Activated naive CD4-positive, alpha-beta T cell (primary cell): ENCODE measurements at places on chromosomes 16 and 17.

DNA sequence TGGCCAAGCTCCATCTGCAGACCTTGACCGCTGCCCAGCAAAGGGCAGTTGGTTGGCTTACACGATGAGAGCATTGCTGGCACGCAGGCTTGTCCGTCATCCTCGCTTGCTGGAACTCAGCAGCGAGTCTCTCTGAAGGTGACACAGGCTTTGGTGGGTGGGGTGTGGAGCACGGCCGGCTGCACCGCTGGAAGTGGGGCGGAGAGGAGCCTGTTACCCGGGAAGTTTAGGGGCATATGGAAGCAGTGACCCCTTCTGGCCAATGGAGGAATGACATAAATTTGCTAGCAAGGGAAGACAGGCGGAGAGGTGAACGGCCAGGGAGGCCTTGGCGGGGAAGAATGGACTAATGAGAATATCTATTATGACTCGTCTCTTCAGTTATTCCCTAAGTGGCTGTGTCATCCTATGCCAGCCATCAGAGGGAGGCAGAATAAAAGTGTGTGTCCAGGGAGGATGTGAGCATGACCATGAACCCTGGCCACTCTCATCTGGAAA lies 65.9 kb upstream of the SDK2 start:
- DNase-seq: peak; percentile 37

- no peak for DNase-seq
These were observed 69.3 kb downstream of the WWP2 start for GRCh38 chr16:69831212-69832123.

- DNase-seq: peak; percentile 58
These were observed 40.5 kb upstream of the ATP2A3 start for GRCh38 chr17:4004517-4005295.

GRCh38 chr16:85235991-85236817 lies 123.9 kb upstream of the CIBAR2 start:
- no peak for DNase-seq

DNA sequence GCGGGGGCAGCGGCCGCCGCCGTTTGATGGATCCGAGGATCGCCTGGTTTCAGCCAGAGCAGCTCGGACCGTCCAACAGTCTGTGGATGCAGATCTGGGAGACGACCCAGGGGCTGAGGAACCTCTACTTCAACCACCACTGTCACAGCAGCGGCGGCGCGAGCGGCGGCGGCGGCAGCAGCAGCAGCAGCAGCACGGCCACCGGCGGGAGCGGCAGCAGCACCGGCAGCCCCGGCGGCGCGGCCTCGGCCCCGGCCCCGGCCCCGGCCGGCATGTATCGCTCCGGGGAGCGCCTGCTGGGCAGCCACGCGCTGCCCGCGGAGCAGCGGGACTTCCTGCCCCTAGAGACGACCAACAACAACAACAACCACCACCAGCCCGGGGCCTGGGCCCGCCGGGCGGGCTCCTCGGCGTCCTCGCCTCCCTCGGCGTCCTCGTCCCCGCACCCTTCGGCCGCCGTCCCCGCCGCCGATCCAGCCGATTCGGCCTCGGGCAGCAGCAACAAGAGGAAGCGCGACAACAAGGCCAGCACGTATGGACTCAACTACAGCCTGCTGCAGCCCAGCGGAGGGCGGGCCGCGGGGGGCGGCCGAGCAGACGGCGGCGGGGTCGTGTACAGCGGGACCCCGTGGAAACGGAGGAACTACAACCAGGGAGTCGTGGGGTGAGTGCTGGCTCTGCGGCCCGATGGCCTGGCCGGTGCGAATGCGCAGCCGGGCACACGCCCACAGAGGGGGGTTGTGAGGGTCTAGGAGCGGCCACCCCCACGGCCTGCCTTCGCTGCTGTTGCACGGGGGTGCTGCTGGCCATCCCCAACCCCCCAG lies 702 bp downstream of the TENT4B start:
- DNase-seq: peak; percentile 55

DNA sequence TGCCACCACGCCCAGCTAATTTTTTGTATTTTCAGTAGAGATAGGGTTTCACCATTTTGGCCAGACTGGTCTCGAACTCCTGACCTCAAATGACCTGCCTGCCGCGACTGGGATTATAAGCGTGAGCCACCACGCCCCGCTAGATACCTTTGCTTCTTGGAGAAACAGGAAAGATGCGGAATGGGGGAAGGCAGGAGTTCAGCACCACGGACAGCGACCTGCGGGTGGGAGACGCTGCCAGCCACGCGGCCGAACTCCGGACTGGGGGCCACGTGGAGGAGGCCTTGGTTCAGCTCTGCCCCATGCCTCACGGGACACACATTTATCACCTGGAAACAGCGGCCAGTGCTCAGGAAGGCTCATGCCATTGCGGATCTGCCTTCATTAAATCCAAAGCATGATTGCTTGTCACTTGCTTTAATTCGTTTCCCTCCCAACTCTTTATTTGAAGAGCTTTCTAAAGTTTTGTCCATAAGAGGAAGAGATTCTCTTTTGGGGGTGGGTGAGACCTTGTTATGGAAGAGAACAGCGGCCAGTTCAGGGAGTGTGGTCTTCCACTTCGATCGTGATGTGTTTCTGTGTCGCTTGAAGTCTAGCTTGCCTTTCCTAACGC lies 219.9 kb downstream of the ENGASE start:
- peak; percentile 5 for DNase-seq

GRCh38 chr17:16407911-16408588 lies 7.3 kb upstream of the TRPV2 start:
- no peak for DNase-seq

DNA sequence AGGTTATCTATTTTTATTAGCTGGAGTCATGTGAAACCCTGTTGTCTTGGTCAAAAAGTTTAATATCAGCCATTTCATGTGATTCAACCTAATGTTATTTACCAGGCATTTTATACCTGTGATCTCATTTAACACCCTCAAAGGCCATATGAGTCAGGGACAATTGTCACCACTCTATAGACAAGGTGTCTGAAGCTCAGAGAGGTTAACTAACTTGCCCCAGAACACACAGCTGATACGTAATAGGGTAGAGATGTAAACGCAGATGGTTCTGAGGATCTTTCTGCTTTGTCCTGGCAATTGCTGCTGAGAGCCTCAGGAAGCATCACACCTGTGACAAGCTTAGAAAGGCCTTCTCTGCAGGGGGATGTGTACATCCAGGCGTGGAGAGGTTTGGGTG lies 4.9 kb downstream of the CD300A start:
- no peak for DNase-seq

DNA sequence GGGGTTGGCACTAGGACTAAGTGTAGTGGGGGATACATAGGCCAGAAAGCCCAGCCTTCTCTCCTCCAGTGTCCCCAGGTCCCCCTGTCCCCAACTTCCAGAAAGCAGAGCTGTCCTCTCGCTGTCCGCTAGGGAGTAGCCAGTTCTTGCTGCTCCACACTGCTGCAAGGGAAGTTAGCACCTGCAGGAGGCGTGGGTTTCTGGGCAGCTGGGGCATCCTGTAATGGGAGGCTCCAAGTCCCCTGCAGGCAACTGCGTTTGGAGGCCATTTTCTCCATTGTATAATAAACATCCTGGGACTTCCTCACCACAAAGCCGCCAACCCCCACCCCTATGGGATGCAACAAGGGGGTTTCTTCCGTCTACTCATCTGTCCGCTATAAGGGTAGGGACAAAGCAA lies 1.7 kb downstream of the RPRML start:
- DNase-seq: no peak

- no peak for DNase-seq
These were observed 265.1 kb downstream of the NTN1 start for GRCh38 chr17:9286434-9286833.

DNA sequence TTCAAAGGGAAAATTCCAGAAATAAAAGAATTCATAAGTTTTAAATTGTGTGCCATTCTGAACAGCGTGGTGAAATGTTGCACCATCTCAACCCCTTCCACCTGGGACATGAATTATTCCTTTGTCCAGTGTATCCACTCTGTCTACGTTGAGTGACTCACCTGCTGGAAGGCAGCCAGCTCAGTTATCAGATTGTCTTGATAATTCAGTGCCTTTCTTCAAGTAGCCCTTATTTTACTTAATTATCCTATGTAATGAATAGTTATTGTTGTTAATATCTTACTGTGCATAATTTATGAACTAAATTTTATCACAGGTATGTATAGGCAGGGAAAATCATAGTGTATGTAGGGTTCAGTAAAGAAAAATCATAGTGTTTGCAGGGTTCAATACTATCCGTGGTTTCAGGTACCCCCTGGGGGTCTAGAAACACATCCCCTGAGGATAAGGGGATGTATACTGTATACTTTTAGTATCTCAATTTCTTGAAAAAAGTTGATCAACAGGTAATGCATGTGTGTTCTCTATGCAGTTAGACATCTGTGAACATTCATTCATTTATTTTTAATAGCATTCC lies 7.7 kb upstream of the PCTP start:
- DNase-seq: no peak

GRCh38 chr17:76314392-76315227 lies 6.5 kb upstream of the QRICH2 start:
- DNase-seq: no peak

- no peak for DNase-seq
These were observed 34.3 kb downstream of the MARF1 start for GRCh38 chr16:15608398-15609285.

DNA sequence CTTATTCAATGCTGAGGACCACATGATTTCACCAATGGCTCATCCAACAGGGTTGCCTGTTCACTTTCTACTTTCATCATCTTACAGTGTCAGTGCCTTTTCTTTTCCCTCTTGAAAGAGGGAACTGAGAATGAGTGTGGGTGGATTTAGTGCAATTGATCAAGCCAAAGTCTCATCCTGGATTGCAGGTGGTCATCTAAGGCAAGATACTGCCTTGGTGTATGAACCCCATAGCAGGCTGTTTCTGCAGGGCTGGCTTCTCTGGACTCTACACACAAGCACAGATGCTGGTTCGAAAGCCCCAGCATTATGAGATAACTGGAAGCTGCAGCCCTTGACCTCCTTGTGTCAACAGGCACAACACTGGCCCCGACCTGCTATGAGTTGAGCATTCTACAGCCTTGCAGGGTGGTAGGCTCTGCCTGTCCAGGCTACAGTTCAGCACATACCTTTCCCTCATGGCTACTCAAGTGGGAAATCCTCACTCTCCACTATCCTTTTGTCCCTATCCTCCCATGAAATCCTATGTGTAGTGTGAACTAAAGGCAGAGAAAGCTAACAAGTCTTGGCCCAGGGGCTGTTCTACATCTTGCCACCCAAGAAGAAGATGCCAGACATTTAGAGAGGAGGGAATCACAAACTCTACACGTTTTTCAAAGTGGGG lies 358.7 kb downstream of the SLC39A11 start:
- DNase-seq: no peak

DNA sequence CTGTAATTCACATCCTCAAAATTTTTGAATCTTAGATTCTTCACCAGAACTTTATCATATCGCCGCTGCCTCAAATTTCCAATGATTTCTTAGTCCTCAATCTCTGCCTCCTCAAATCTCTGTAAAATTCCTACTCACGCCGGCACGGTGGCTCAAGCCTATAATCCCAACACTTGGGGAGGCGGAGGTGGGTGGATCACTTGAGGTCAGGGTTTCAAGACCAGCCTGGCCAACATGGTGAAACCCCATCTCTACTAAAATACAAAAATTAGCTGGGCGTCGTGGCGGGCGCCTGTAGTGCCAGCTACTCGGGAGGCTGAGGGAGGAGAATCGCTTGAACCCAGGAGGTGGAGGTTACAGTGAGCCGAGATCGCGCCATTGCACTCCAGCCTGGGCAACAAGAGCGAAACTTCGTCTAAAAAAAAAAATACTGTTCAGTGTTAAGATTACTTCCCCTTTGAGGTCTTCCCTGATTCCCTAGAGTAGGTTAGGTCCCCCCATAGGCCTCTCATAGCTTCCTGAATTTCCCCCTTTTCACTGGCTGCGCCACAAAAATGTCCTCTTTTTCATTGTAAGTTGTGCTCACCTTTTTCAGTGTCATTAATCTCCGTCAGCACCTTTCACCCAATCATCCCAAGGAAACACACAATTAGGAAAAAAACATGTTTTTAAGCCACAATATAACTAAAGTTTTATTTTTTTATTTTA lies 919 bp upstream of the CBX1 start:
- DNase-seq: no peak
